GOT3 (cell line): ENCODE measurements at places on chromosomes 11 and 22.

- DNase-seq = peak; percentile 45
These were observed 27.7 kb downstream of the CD44 start for GRCh38 chr11:35166369-35167360.

DNA sequence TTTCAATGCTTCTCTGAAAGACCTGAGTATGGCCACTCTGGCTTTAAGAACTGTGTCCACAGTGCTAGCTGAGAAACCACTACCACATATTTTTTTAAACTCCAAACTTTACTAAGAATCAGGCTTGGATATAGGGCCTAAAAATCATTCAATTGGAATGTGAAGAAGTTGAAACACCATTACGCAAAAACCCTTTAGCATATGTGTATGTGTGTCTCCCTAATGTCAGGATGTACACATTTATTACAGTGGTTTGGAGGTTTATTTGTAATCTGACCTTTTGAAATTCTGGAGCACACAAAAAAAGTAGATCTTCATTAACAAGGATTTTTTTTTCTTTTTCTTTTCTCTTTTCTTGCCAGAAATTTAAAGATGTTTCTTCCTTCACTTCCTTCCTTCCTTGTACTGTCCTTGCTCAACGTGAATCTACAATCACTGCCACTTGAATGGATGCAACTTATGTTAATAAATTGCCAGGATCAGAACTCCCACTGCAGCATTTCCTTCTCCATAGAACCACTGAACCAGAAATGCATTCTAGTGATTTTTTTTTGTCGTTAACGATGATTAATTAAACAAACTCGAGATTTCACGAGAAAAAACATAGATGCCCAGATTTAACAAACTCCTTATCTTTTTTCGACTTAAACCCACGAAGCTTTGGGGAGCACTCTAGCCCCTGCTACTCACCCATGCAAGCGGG lies 3.1 kb upstream of the ADM start:
- no peak for DNase-seq

DNA sequence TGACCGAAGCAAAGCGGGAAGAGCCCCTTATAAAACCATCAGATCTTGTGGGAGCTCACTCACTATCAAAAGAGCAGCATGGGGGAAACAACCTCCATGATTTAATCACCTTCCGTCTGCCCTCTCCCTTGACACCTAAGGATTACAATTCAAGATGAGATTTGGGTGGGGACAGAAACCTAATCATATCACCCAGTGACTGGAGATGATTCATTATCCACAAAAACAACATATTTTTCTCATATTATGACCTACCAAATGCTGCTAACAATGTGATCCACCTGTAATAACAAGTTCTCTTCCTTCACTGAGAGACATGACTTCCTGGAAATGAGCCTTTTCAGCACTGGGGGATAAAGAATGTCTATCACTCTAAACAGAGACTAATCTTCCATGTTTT lies 23.4 kb upstream of the HEPHL1 start:
- no peak for DNase-seq

DNA sequence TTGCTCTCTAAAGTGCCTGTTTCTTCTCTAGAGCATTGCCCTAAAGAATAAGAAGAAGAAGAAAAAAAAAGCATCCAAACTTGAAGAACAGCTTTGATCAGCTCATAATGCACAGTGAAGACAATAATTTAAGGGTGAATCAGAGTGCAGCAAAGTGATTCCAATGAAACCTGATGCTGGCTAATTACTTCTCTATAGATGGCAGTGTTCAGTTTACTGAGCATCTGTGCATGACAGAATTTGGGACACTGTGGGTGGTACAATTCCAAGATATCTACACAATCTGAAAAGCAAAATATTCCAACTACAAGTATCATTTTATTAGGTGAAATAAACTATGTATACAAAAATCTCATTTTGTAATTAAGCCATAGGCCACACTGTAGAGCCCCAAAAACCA lies 450.5 kb upstream of the CCDC90B start:
- DNase-seq = no peak

DNA sequence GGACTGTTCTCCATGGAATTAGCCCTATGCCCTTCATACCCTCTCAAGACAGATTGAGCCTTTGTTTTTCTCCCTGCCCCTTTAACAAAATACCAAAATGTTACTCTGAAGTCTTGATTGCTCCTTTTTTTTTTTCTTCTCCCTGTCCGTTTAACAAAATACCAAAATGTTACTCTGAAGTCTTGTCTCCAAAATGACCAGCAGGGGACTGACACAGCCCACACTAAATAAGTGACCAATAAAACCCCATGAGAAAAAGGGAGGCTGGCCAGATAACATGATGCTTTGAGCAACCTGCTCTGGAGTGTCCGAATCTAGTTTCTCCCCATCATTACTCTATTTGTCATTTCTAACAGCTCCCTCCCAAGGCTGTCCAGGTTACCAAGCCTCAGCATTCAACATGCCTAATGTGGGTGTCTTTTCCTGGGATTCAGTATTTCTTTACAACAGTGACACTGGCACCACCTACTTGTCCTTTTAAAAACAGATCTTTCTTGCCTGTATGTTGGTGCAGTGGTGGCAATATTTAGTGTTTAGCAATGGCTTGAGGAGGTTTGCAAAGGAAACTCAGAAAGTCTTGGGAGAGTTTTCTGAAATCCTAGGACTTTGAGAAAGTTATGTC lies 42.7 kb upstream of the SLC1A2 start:
- no peak for DNase-seq

GRCh38 chr22:20571078-20571503 lies 63.7 kb downstream of the MED15 start:
- no peak for DNase-seq

DNA sequence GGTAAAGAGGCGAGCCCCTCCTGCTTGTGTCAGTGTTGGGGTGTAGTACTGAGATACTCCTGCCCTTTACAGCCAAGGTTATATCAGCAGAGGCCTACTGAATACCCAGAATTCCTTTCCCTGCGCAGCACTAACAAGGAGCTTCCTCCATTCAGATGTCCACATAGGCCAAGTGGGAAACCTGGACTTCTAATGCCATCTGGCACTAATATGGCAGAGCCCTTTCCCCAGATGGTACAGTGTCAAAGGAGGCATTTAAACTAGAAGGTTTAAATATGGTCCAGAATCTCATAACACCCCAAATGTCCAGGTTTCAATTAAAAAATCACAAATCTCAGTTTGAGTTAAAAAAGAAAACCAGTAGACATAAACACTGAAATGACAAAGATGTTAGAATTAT lies 68.8 kb downstream of the USP47 start:
- DNase-seq = no peak

GRCh38 chr22:45785458-45785857 lies 113.8 kb downstream of the ATXN10 start:
- no peak for DNase-seq

DNA sequence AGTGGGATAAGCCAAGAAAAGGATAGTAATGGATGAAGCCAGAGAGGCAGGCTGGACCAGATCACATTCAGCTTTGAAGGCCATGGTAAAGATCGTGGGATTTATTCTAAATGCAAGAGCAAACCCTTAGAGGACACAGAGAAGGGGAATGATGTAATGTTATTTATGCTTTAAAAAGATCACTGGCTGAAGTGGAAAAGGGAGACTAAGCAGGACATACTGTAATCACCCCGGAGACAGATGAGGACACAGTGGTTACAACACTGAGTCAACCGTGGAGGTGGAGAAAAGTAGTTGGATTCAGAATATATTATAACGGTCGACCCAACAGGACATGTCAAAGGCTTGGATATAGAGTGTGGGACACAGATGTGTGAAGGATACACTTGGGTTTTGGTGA lies 38.5 kb downstream of the CDON start:
- no peak for DNase-seq

DNA sequence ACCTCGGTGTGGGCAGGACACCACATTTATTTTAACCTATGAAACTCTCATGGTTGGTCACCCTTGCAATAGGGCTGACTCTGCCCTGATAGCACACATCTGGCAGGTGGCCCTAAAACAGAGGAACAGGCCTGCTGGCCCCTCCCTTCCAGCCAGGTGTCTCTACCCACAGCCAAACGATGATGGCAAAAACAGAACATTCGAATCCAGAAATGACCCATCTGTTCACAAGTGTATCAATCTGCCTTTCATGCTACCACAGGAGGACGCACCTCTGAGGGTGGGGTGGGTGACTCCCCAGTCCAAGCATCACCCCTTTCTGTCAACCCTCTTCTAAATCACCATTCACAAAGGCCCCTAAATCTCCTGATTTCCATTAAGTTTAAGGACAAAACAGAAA lies 118.1 kb downstream of the ETS1 start:
- DNase-seq = no peak

GRCh38 chr22:42307806-42308563 lies 37.5 kb upstream of the TCF20 start:
- no peak for DNase-seq

- DNase-seq = no peak
These were observed at the start of gene GRAP2 for GRCh38 chr22:39900306-39901227. TSS of gene GRAP2 (plus strand) at chr22:39901084. CDS start at chr22:39947107, 46,023 bp downstream.

- no peak for DNase-seq
These were observed 1.5 kb downstream of the THAP7 start for GRCh38 chr22:21000207-21000986.

DNA sequence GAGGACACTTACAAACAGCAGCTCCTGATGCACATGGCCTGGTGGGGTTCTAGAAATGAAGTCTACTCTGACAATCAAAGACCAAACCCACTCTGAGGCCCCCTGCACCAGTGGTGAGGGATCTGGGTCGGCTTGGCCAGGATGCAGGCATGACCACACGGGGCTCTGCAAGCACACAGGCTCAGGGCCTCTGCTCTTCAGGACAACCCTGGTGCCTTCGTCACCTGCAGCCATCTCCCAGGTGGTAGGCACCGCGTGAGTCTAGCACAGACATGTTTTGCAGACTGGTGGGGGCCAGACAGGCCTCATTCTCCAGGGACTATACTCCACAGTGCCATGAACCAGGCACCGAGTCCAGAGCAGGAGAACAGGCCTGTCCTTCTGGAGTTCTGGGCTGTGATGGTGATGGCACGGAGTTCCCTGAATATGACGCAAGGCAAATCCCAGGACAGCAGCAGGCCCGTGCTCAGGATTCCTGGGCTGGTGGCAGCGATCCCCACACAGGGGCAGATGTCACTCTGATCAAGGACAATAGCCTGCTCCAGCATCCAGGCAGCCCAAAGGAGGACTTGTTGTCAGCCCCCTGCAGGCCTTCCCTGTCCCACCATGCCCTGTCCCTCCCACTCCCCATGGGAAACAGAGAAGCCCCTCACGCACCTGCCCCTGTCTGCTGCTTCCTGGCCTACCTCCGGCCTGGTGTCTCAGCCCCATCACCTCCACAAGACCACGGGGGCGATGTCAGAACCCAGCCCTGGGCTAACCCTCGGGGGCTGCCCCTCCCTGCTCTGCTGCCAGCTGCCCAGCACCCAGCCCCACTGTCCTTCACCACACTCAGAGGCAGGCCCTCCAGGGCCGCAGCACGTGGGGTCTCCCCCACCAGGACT lies 36.1 kb downstream of the GNB1L start:
- no peak for DNase-seq

DNA sequence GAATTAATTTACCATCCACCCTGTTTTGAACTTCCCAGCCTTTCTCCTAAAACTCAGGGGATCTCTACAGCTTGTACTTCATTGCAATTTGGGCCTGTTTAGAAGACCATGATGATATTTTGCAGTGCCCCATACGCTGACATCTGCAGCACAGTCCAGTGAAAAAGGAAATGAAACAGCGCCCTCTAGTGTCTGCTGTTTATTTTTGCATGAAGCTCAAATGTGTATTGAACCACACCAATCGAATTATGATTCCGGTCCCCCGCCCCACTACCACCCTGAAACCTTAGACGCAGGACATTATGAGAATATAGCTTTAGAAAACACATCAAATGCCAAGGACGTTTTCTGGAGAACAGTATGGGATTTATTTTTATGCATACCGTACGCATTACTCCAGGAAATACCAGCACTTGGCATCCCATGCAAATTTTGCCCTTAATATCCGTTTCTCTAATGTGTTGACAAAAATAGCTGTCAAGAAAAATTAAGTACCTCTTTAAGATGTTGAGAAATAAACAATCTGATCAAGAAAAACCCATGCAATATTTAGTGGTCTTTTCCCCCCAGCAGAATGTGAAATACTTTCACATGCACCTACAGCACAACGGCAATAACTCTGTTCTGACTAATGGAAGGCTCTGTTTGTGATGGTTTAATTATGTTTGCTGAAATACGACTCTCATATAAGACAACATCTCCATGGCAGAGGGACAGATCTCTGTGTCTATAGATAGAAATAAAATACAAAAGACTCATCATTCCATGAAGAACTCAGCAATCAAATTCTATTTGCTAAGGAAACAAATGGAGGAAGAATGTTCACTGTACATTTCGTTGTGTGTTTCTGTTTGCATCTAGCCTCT lies 93.9 kb downstream of the TECTA start:
- DNase-seq = no peak

GRCh38 chr22:44462246-44463010 lies 35.6 kb downstream of the RTL6 start:
- DNase-seq = no peak

DNA sequence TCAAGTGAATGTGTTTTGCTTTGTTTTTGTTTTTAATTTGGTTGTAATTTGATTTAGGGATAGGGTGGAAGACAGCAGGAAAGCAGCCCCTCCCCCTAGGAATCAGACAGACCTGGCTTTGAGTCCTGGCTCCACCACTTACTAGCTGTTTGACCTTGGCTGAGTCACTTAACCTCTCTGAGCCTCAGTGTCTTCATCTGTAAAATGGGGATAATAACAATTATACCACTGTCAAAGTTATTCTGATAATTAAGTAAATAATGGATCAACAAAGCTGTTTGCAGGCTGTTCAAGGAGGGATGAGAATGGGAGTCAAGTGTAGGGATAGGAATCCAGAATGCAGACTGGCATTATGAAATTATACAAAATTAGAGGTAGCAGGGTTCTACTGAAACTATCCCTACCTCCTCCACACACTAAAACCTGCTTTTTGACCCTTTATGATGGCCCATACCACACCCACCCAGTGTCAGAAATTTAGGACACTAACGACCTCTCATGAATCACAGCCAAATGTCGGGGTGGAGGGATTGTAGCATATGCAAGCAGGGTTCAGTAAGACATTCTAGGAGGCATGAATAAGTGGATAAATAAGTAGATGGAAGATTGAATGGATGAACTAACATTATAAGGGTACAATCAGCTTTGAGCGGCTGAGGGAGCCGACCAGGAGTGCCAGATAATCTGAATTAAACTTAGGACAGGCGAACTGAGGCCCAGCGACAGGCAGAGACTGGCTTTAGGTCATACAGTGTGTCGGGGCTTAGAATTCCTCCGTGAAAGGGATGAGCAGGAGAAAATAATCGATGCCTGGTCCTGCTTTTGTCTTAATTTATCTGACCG lies 974 bp downstream of the ANAPC15 start:
- DNase-seq = no peak

DNA sequence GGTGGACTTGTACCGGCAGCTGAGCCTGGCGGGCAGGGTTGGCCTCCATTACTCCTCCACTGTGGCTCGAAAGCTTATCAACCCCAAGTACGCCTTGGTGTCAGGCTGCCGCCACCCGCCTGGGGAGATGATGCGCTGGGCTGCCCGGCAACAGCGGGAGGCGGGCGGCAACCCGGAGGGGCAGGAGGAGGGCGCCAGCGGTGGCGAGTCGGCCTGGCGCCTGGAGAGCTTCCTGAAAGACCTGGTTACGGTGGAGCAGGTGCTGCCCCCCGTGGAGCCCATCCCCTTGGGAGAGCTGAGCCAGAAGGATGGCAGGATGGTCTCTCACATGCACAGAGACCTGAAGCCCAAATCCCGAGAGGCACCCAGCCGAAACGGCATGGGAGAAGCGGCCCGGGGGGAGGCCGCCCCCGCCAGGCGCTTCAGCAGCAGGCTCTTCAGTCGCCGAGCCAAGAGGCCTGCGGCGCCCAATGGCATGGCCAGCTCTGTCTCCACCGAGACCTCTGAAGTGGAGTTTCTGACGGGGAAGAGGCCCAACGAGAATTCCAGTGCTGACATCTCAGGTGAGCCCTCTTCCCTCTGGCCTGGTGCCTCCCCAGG lies 26.7 kb downstream of the FAM83F start:
- no peak for DNase-seq
